ENCODE measurements at places on chromosomes 6 and 20.

DNA sequence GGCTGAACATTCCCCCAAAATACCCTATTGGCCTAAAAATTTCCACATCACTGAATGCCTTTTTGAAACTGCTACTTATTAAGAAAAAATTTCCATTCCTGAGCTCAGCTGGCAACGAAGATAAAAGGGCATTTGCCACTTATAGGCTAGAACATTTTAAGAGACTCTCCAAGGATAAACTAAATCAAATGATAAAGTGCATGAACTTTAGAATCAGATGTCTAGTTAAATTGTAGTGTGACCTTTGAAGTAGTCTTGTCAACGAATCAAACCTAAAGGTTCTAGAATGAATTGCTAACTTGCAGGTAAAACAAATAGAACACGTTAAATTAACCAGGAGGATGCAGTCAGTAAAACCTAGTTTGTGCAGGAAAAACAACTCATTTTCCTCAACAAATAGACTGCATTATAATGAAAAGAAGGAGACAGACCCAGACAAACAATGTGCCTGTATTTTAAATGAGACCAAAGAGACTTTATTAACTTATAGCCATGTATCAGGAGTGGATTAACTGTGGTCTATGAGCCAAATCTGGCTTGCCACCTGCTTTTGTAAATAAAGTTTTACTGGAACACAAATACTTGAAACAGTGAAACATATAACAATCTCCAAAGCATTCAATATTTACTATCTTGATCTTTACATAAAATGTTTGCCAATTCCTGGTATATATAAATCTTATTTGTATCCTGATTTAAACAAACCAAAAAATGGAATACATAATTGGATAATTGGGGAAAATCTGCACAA is 184.4 kb downstream of the MEI4 start:
- no peak for DNase-seq

GRCh38 chr6:128519132-128519930 is 1.1 kb downstream of the PTPRK start:
- DNase-seq, result no peak

- DNase-seq, result no peak
Observed at GRCh38 chr6:36539814-36540568, 7.3 kb downstream of the STK38 start.

DNA sequence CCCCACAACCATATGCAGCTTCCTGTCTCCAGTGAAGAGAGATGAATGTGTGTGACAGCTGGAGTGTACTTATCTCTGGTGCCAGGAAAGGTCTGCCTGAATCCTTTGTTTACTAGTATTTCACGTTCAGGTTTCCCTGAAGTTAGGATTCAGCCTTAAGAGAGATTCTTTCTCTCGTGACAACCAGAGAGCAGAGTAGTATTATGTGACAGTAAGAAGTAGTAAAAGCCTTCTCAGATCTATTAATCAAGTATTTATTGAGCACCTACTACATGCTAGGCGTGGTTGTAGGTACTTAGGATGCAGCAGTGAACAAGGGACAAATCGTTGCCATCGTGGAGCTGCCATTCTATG is 949 bp downstream of the KIFC1 start:
- DNase-seq, result no peak

- DNase-seq, result no peak
Observed at GRCh38 chr6:150694889-150695288, 95.2 kb downstream of the PLEKHG1 start.

DNA sequence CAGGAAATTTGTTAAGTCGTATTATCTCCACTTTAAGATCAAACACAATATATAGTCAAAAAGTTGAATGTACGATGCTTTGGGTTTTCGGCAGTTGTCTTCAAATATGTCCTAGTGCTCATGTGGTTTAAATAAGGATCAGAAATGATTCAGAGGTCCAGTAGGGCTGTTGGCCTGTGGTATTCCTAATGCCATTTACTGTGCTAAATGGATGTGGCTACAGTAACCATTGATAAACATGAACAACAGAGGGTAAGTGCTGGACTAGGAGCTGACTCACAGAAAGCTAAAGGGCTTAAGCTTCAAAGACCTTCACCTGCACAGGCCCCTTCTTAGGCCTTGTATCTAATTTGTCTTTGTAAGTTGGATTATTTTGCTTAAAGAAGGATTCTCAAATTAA is 80.5 kb upstream of the TPD52L1 start:
- DNase-seq, result no peak

GRCh38 chr6:3230256-3230882 is 2.9 kb upstream of the TUBB2B start:
- DNase-seq, result no peak

DNA sequence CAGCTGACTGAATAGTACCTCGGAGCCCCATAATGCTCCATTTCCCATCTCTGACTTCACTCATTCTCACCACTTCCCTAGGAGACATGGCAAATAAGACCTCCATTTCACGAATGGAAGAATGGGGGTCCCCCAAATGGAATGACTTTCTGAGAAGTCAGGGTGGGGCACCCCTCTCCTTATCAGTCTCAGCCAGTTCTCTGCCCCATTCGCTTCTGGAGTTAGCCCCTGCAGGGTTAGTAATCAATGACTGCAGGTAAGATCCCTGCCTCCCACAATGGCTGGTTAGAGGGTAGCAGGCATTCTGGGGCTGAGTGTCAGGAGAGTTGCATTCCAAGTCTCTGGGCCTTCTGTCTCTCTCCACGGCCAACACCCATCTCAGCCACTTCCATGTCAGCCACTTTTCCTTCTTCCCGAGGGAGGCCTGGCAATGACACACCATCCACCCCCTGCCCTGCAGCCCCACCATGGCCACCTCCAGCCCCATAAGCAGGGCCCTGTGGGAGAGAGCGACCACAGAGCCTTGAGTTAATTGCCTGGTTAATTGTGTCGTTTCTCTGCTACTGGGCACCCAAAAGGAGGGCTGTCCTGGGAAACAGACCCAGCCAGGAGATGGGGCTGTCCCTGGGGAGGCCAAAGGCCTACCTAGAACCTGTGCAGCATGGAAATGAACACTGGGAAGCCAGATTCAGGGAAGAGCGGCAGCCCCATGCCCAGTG is 13.4 kb downstream of the CCDC167 start:
- no peak for DNase-seq

DNA sequence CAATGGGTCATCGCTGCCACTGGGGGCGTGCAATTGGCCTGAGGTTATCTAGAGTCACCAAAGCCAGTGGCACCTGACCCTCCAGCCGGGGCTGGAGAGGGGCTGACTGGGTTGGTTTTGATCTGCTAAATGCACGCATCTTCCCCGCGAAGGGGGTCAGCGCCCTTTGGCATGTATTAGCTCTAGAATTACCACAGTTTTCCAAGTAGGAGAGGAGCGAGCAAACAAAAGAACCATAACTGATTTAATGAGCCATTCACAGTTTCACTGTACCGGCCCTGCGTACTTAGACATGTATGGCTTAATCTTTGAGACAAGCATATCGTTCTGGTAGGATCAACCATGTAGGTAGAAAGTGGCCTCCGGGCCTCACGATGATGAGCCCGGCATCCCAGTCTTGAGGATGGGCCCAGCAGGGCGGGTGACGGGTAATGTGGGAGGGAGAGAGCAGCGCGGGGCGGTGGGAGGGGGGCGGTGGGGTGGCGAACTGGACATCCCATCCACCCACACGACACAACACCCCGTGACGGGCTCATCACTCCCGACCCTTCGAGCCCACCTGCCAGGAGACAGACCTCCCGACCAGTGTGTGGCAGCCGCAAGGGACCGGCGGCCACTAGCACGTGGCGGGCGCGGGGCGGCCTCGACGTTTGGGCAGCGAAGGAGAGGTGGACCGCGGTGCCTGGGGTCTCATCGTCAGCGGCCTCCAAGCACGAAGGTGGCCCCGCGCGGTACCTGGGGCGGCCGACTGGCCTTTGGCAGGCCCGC is 1957.5 kb upstream of the DEFB115 start:
- no peak for DNase-seq

DNA sequence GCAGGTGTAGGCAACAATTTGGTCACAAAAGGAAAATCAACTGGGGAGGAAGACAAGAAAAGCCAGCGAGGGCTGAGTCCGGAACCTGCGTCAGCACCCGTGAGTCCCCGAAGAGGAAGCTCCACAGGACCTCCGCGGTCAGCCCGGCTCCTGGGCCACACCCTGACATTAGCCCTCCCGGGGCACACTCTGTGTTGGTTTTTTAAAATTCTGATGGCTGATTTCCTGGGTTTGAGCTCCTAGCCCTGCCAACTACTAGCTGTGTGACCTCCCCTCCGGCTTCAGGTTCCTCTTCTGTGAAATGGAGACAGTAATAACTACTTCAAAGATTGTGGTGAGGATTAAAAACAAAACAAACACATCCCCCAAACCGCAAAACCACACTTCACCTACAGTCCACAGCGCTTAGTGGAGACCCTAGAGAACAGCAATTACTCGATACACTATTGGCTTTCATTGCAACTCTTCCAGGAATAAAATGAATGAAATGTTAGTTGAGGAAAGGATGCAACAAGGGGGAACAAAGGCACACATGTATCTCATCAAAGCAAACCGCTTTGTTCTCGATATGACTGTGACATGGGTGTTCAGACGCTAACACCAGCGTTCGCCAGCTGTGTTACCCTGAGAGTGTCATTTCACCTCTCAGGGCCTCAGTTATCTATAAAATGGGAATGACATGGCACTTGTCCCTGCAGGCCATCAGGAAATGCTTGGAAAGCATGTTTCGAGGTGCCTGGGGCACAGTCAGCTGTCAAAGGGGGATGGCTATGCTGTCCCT is 985 bp downstream of the ZBP1 start:
- no peak for DNase-seq

GRCh38 chr6:118897386-118897785 is 3.4 kb downstream of the ASF1A start:
- DNase-seq, result no peak

Measured in fibroblast of skin of left biceps (primary cell).